ENCODE measurements at places on chromosomes 6 and 20.
A peak's percentile ranks its signal among the peaks of the same experiment; 100 is the strongest.

DNA sequence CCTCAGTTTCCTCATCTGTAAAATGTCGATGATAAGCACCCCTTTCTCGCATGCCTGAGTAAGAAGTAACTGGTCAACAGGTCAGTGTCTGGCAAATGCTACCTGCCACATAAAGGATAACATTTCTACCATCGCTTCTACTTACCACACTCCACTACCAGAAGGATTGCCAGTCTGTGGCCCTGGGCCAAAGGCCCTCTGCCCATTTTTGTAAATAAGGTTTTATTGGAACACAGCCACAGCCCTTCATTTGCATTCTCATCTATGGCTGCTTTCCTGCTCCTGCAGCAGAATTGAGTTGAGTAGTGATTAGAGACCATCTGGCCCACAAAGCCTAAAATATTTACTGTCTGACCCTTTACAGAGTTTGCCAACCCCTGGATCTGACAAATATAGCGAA, 121.8 kb downstream of the TOX2 start:
- no peak for DNase-seq

DNA sequence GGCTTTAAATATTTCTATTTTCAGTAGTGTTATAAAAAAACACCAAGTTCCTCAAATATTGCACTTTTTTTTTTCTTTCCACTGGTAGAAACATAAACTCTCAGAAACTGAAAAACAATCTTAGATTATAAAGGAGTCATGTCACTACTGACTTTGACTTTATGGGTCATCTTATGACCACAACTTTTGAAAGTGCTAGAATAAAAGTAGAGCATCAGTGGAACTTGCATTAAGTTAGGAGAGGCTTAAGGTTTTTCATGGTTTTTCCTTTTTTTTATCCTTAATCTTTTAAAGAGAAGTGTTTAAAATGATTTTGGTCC, 56.6 kb upstream of the SUPT3H start:
- no peak for DNase-seq

DNA sequence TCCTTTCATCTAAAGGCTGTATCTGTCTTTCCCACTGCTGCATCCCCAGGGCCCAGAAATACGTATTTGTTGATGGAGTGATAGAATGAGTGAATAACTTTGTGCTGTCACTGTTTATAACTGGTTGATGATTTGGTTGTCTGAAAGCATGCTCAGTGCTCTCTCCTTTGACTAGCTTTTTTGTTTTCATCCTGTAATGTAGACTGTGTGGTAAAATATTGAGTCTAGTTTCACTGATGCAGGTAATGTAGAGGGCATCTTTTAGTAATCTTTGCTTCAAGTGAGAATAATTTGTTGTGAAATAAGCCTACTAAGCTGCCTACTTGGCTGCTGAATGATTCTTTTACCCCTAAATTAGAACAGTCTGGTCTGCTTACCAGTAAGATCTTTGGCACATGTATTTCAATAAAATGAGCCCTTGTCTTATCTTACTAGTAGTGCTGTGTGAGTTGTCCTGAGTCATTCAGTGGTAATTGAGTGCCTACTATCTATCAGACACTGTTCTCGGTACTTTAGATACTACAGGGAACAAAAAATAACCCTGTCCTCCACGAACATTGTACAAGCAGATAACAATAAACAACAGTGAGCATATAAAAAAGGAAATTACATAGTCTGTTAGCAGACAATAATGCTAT, 39.9 kb downstream of the MAPK14 start:
- no peak for DNase-seq

- DNase-seq = no peak
Observed at GRCh38 chr6:106667022-106667402, 37.6 kb downstream of the QRSL1 start.

DNA sequence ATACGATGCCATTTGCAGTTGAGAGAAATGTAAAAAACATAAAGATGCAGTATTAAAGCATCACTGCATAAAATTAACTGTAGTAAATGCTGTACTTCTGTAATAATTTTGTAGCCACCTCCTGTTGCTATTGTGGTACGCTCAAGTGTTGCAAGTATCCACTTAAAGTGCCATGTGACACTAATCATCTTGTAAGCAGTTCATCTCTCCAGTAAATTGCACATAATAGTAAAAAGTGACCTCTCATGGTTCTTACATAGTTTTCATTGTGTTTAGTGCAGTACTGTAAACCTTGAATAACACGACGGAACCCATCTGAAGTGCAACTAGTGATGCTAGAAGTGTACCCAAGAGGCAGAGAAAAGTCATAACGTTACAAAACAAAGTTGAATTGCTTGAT, 190.1 kb upstream of the VGLL2 start:
- DNase-seq = no peak

DNA sequence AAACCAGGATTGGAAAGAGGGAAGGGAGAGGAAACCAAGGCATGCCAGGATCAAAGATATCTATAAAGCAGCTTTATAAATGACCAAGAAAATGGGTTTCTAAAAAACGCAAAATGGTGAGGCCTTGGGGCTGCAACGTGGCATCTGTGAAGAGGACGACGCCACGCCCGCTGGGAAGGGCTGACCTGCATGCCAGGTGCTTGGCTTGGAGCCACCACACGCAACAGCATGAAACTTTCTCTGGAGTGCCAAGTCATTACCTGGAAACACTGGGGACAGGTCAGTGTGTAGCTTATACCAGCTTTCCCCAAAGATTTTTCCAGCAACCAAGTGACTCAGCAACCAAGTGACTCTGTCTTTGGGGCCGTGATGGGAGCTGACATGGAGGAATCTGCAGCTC, 82.5 kb downstream of the POPDC3 start:
- DNase-seq = no peak

DNA sequence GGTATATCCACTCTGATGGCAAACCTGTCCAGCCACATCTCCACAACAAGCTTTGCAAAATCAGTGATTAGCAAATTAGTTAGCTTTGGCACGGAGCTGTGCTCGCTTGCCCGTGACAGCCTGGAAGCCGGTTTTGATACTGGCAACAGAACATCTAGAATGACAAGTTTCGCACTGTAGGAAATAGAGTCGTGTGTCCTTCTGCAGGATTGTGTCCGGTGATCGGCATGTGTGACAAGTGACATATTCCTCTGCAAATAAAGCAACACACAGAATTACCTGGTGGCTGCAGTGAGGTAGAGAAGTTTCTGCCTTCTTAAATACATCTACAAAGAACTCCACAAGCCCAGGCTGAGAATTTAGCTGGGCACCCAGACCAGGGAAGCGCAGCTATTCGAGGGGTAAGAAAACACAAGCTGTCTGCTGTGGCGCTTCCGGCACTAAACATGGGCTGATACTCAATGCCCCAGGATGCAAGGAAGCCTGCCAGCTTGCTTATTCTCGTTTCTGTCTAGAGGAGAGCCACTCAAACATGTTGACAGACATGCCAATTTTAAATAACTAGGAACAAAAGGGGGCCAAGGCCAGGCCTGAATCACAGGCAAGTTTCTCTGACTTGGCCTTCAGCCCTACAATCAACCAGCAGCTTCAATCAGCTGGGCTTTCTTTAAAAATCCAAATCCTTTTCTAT, 22.2 kb downstream of the EIF2S2 start:
- no peak for DNase-seq

DNA sequence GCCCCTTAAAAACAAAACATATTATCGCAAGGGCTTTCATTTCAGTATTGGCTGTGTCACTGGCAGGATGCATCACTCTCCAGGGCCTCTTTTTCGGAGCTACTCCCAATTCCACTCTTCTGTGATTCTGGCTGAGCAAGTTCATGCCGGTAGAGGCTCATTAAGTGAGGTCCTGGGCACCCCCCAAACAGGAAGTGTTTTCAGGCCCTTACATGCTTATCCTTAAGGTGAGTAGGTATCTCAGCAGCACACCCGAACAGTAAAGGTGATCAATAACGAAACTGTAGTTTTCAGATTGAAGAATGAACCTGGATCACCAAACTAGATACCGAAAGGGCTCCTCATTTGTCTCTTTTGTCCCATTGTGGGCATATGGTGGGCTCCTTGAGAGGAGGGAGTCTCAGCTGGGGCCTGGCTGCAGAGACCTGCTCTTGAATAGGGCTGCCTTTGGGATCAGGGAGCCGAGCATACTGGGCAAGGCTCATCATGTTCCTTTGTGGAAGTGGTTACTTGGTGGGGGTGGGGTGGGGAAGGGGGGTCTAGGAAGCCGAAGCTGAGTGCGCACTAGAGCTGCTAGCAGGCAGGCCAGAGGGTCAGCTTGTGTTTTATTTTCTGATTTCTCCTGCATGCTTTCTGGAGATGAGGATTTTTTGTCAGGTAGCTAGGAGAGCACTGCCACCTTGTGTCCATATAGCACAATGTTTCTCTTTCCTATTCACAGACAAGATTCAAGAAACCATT, 65.2 kb downstream of the CDS2 start:
- DNase-seq = peak; percentile 13

- DNase-seq = no peak
Observed at GRCh38 chr6:165119231-165120020, 190.0 kb downstream of the C6orf118 start.

DNA sequence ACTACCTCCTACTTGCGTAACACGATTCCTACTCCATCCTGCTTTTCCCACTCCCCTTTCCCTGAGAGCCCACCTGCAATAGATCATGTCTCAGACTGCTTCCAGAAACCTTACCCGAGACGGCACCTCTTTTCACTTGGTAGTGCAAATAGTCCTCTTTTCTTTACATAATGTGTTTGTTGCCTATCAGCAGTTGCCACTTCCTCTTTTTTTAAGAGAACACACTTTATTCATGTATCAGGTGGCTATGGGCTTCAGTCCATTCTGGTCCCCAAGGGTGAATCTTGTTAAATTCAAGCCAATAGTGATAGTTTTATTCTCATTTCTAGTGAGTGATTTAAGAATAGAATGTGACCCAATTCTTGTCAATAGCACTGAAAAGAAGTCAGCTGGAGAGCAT, 57.7 kb upstream of the FERMT1 start:
- no peak for DNase-seq

DNA sequence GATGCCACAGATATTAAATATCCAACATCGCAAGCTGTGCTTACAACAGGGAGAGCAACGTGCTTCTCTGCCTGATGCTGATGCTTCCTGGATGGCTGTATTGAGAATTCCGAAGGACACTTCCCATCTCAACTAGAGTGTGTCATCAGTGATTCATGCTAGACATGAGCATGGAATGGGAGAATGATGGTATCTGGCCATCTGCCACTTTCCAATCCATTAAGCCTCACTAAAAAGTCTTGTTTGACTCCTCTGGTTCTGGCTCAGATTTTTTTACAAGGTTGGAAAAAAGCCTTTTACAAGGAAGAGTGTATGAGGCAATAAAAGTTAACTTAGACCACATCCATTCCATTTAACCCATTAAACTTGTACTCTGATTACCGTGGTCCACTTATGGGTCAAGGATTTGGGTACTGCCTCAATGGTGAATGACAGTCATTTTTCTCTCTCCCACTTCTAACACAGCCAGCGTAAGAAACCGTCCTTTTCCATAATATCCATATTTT, 265.3 kb downstream of the UST start:
- DNase-seq = no peak

DNA sequence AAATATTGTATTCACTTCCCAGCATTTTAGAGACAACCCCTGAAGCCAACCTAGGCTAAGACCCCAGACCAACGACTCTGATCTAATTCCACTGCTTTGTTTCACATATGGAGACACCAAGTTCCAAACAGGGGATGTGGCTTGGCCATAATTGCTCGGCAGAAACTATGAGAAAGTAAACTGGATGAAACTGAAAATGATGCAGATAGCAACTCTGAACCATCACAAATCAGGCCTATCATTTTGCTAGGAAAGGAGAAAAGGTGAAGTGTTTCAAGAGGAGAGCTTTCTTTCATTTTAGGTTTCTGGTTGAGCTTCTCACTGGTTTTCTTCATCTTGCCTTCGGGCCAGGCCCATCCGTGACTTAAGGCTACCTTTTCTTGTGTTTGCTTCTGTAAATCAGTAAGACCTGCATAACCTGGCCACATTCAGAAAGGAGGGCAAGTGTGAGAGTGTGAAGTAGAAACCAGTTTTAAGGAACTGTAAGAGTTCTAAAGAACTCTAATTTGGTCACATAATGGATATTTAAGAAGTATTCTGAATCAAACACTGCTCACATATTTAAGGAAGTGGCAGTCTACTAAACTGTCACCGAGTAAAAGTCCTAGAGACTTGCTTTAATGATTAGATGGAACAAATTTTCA, 105.8 kb downstream of the BACH2 start:
- no peak for DNase-seq

DNA sequence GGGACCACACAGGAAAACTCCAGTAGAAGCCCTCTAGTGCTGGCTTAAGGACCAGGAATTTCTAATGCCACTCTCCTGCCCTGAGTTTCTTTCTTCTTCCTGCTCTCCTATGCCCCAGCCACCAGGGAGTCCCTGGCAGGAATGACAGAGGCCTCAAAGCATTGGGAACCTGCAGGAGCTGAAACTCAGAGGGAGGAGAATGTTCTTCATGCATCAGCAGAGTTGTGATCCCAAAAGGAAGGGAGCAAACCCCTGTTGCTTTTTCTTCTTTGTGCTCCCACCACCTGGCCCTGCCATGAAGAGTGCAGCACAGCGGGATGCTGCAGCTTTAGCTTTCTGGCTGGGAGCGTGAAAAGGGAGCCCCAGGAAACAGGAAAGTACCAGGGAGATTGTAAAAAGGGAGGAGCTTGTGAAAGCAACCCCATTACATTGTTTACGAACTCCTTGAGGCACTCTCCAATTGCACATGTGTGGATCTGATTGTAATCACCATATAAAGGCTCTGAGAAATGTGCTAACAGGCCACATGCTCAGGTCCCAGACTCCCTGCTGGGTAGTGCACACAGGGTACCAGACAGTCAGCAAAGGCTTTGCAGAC, 34.7 kb upstream of the FKBP1A start:
- DNase-seq = no peak

- peak; percentile 33 for DNase-seq
Observed at GRCh38 chr6:138001750-138002349, 105.4 kb downstream of the PERP start.

GRCh38 chr6:142235791-142236190, 66.0 kb upstream of the ADGRG6 start:
- DNase-seq = no peak

All from stimulated activated CD4-positive, alpha-beta T cell treated with anti-CD3 and anti-CD28 coated beads, TNF-alpha, amount 100 ng/mL, for 1 hour (primary cell).